Choroid plexus epithelial cell (primary cell): ENCODE measurements at places on chromosomes 5 and 9.

DNA sequence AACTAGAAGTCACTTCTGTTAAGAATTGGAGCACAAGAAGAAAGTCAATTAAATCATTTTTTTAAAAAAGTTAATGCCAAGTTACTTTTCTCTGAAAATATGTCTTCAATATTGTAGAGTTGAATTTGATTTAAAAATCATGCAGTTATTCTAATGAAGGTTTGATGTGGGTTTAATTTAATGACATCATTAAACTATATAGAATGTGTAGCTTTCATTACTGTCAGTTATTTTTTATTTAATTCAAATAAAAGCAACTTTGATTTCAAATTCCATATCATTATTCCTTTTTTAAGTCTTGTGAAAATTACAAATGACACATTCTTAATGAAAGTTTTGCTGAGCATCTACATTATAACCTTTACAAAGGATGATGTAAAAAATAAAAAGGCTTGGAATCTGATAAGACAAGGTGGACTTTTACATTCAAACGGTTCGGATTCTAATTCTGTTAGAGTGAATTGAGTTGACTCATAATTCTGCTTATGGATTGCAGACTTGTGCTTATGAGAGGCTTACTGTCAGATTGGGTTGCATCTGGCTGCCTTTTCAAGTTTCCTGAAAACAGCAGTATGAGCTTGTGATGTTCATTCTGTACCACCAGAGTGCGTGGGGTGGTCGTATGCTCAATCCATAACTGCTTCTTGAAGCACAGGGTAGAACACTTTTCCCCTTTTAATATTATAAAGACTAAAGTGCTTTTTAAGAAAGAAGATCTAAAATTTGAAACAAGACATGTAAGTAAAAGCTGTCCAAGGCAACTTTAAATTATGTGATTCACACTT is 253.0 kb upstream of the ARRDC3 start:
- peak; percentile 9 for DNase-seq

DNA sequence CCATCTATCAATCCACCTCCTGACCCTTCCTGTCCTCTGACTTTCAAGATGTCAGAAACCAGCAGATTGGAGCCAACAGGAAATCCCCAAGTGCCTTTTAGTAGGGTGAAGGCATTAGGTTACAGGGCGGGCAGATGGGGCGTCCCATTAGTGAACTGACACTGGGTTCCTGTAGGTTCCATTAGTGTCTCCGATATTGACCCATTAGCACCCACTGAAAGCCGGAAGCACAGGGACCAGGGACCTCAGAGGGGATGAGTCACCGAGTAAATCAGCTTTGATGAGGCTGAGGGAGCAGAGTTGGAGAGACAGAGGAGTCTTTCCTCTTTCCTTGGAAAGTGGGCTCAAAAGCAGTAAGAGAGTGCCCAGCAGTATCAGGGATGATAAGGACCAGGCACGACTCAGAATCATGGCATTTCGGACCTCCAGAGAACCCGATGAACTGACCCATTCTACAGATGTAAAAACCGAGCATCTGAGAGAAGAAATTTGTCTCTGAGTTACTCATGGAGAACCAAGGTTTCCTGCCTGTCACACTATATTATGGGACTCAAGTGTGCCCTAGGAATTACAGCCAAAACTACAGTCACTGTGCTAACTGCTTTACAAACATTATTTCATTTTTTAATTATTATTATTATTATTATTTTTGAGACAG is 47.2 kb upstream of the FABP6 start:
- DNase-seq: no peak

- peak; percentile 38 for DNase-seq
These were observed 100.9 kb downstream of the SMARCA2 start for GRCh38 chr9:2116073-2116472.

- no peak for DNase-seq
These were observed 30.1 kb upstream of the ZBED3 start for GRCh38 chr5:77117161-77117560.

- peak; percentile 80 for DNase-seq
These were observed 7.4 kb downstream of the KLF9 start for GRCh38 chr9:70407081-70407503.

DNA sequence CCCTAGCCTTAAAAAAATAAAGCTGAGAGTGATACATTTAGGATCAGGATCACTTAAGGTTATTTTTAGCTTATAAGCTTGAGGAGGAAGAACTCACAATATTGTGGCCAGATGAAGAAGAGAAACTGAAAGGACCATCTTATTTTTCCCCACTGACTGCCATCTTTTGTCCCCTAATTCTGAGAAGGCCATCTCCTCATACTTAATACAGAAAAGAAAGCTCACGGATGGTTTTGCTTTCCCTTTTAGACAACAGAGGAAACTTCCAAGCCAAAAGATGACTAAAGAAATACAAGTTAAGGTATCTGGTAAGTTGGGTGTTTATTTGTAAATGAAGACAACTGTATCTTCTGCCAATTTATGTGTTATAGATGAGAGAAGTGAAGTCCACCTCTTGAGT is 36.4 kb downstream of the ERAP1 start:
- DNase-seq: no peak

- DNase-seq: peak; percentile 59
These were observed 49.1 kb downstream of the HOMER1 start for GRCh38 chr5:79464695-79465332.

GRCh38 chr5:72611118-72611730 is 104.0 kb upstream of the ZNF366 start:
- DNase-seq: peak; percentile 89

DNA sequence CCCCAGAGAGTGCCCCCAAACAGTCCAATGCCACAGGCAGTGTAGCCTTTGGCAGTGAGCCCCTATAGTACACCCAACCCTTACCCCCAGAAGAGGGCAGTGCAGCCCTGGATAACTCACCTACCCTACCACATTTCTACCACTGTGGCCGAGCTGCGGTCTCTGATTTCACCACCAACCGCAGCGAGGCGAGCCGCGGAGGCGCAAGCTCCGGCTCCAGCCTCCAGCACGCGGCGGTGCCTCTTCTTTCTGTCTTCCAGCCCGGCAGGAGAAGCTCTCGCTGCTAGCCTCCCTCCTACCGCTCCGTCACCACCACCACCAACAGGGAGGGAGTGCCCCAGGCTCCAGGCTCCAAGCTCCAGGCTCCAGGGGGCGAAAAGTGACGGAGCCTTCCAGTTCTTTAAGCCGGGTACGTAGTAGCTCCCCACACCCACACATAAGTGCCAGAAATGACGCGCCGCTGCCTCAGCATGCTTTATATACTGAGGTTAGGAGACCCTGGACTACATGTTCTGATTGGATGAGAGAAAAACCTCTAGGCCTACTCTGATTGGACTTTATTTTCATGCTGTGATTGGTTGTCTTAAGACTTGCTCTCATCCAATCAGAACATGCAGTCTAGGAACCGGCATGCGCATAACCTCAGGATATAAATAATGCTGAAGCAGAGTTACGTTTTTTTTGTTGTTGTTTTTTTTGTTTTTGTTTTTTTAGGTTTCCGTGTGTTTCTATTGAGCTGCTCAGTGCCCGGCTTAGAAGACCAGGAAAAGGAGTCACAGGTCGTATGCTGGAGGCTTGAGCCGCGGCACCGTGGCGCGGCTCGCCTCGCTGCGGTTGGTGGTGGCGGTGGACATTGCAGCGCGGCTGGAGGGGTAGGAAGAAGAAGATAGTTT is at the start of gene PCAT7:
Gene PCAT7 (plus strand): TSS at position 645 of the 893 bp plus-strand sequence.
- peak; percentile 39 for DNase-seq

DNA sequence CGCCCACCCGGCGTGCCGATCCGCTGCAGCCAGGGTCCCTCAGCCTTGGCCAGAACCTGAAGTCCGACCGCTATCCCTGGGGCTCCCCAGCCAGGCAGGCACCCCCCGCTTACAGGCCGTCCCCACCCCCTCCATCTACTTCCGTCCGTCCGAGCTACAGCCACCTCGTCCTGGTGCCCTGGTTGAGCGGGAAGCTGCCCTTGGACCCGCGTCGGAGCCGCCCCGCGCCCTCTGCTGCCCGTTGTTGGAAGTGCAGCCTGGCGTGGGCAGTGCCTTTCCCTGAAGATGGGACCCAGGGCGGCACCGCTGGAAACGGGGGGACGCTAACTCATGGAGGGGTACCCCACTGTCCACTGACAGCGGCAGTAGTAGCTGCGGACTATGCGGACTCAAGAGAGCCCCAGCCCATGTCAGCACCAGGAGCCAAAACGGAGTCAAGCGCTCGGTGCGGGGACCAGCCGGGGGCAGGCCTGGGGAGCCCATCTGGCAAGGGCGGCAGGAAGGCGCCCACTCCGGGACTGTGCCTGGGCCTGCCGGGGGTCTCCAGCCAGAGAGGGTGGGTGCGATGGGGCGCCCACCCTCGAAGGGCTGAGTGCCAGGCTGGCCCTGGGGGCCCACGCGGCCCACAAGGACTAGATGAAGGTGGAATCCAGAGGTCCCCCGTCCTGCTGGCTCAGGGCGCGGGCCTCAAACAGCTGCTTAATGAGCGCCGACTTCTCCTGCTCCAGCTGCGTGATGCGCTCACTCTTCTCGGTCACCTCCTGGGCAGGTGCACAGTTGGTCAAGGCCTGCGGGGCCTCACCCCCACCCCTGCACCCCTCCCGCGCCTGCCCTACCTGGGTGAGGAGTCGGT is 6.1 kb downstream of the SAPCD2 start:
- DNase-seq: peak; percentile 43

- DNase-seq: no peak
These were observed 93.9 kb upstream of the DMRT1 start for GRCh38 chr9:747567-747966.

GRCh38 chr9:100408546-100409175 is 18.3 kb upstream of the MSANTD3 start:
- no peak for DNase-seq

- DNase-seq: no peak
These were observed 27.4 kb upstream of the ENHO start for GRCh38 chr9:34550016-34550680.

GRCh38 chr5:31481531-31482165 is 50.2 kb downstream of the DROSHA start:
- DNase-seq: no peak

DNA sequence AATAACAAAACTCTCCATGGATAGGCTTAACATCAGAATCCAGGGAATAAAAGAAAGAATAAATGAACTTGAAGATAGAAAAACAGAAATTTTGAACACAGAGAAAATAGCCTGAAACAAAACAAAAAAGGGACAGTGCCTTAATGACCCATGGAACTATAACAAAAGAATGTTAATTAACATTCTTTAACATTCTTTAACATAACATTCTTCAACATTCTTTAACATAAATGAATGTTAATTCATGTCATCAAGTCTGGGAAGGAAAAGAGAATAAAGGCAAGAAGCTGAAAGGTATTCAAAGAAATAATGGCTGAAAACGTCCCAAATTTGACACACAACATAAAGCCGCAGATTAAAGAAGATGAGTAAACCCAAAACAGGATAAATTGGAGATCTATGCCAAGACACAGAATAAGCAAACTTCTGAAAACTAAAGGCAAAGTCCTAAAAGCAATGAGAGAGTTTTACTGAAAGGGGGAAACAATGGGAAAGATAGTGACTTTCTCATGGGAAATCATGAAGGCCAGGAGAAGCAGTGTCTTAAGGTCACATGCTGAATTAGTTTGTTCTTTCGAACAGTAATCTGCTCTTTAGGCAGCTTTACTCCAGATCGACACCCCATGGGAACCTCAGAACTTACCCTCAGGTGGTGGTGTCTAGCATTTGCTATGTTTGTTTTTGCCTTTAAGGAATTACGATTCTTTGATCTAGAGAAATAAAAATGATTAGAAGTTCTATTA is 483.0 kb downstream of the KDM4C start:
- no peak for DNase-seq

DNA sequence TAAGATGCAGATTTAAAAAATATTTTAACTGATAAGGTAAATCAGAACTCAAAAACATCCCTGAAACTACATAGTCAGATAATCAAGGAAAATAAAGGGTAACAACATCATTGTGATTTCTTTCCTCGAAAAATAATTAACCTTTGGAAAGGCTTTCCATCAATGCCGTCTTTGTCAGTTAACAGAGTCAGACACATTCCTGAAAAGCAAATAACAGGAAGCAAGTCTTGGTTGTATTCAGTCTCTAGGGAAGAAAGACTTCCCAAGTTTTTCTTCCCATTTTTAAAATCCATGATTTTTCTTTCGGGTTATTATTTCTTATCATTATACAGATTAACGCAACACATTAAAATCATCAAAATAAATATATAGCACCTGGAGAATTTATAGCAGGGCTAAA is 256.4 kb upstream of the CDH6 start:
- no peak for DNase-seq

- DNase-seq: no peak
These were observed 23.6 kb downstream of the QRFP start for GRCh38 chr9:130872912-130873503.

DNA sequence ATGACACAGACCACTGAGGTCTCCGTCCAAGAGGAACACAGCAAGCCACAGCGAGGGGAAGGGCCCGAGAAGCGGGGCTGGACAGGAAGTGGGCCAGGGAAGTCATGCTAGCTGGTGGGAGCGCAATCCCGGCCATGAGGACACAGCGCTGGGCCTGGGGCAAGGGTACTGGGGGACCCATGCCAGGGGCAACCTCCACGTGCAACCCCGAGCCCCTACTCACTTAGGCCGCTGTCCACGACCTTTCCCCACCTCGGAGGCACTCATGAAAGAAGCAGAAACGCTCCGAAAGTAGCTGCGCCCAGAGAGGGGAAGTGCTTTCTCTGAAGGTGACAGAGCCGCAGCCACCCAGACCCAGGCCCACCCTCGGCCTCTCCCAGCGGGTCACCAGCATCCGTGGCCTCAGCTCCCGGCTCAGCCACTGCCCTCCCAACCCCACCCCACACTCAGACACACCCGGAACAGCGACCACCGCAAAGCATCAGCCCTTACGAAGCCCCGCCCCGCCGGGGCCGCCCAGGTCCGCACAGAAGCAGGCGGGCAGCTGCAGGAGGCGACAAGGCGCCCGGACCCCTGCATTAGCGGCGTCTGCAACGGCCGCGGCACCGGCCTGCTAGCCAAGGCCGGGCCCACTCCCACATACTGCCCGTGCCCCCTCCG is 782 bp downstream of the BICD2 start:
- no peak for DNase-seq

- DNase-seq: no peak
These were observed 19.8 kb downstream of the IL7R start for GRCh38 chr5:35876454-35876853.

- DNase-seq: no peak
These were observed 51.1 kb downstream of the NEK6 start for GRCh38 chr9:124308606-124309491.
